ENCODE measurements at places on chromosomes 16 and 17.

GRCh38 chr16:85227946-85228862 is 115.9 kb upstream of the CIBAR2 start:
- DNase-seq = no peak

DNA sequence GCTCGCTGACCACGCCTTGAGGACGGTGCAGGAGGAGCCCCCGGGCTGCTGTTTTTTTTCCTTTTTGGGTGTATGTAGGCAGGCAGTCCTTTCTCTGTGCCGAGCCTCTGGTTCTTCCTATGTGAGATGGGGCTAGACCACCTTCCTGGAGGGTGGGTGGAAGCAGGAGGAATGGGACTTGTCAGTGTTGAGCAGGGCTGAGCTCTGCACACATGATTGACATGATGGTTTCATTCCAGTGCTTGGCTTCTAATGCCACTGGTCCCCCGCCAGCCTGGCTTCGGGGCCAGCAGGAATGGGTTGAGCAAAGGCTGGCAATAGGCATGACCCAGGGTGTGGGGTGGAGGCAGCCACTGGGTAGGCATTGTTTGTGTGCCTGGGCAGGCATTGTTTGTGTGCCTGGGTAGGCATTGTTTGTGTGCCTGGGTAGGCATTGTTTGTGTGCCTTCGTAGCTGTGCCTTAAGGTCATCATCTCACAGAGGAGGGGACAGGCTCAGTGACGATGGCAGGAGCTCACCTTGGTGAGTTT is 14.2 kb upstream of the ADCY7 start:
- DNase-seq = no peak

GRCh38 chr17:62627904-62628633 is 599 bp downstream of the MRC2 start:
- DNase-seq = no peak

GRCh38 chr16:51592001-51592501 is 441.0 kb upstream of the SALL1 start:
- DNase-seq = no peak

GRCh38 chr16:59540621-59541020 is 806.5 kb upstream of the GOT2 start:
- DNase-seq = no peak

DNA sequence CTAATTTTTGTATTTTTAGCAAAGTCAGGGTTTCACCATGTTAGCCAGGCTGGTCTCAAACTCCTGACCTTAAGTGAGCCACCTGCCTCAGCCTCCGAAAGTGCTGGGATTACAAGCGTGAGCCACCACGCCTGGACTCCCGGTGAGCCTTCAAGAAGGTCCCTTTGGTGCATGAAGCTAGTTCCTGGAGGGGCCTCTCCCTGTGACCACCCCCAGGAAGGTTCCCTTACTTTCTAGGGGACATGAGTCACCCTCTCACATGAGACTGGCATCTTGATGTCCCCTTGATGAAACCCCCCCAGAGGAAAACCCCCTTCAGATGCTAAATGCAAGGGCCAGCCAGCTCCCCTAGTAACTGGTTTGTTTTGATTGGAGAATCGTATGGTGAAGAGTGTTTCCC is 12.8 kb downstream of the CARHSP1 start:
- no peak for DNase-seq

Data from NCI-H1417 treated with DMSO at 0.1 percent for 48 hours (cell line).